ENCODE measurements at places on chromosomes 7 and 10.

- no peak for DNase-seq
These were observed 9.8 kb upstream of the RALA start for GRCh38 chr7:39613577-39613976.

- DNase-seq, result no peak
These were observed 19.9 kb upstream of the CCNY start for GRCh38 chr10:35316218-35316967.

GRCh38 chr10:72593963-72594362 is 31.9 kb downstream of the MICU1 start:
- DNase-seq, result no peak

GRCh38 chr7:149355390-149356048 is 93.5 kb downstream of the ZNF783 start:
- no peak for DNase-seq

GRCh38 chr10:52446391-52446790 is 132.3 kb downstream of the DKK1 start:
- no peak for DNase-seq

- DNase-seq, result no peak
These were observed 287.2 kb downstream of the HGF start for GRCh38 chr7:81482600-81483186.

Measured in cortex of kidney (tissue), 1 donor.